T-helper 17 cell (primary cell): ENCODE measurements at places on chromosomes 13 and 19. TPM values are rescaled to one million over a fixed set of nuclear protein-coding genes. Genes with fewer than 3 reads are reported as not detected.

Gene CBARP
- total RNA-seq, result not detected

Gene ERVK3-1
- 108 TPM for total RNA-seq

Gene C5AR1
- 2.2 TPM for total RNA-seq

Gene TTC9B
- not detected for total RNA-seq

Gene ATXN8OS
- total RNA-seq, result not detected

Gene PCDH17
- total RNA-seq, result 0.29 TPM

Gene LYPD4
- not detected for total RNA-seq

Gene KIR3DL2
- total RNA-seq, result 0.92 TPM

Gene CEACAM3
- total RNA-seq, result 0.25 TPM

DNA sequence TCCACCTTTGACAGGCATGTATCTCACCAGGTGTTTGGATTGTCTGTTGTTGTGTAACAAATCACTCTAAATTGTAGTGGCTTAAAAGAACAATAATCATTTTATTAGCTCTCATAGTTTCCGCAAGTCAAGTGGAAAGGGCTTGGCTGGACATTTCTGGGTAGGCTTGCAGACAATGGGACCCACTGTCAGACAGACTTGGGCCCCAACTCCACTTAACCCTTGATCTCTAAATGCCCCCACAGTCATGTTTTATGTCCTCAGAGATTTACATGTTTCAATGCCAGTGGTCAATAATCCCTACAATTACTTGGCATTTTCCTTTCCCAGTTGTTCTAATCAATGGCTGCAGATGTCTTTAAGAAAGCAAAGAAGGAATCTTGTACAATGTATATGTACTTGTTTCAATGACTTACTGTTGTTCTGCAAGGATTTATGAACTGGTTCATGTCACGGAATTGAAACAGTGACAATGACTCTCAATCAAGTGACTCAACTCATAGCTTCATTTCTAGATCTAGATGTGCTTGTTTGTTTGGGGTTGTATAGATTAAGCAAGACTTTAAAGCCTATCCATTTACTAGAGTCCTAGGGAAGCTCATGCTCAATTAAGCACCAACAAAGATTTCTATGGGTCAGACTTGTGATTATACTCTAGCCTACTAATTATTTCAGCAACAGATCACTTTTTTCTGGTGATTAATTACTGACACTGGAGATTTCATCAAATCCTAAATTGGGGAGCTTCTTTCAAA, 510.1 kb upstream of the NBEA start:
- no peaks in the 10 kb centered on the region for H3K36me3 ChIP-seq
- no peak overlapping the region for H3K4me3 ChIP-seq
- no peak for DNase-seq
- H3K27ac ChIP-seq, result no peak overlapping the region
- H3K27me3 ChIP-seq, result no peaks in the 10 kb centered on the region

- no peak overlapping the region for H3K27ac ChIP-seq
- H3K4me1 ChIP-seq, result no peaks in the 10 kb centered on the region
- H3K27me3 ChIP-seq, result peaks cover 5% of the 10 kb centered on the region
- no peak overlapping the region for H3K4me3 ChIP-seq
Measured at GRCh38 chr13:78478183-78478582, 125.2 kb downstream of the POU4F1 start.

- no peak for DNase-seq
- no peak overlapping the region for H3K4me3 ChIP-seq
- peaks cover 19% of the 10 kb centered on the region for H3K27me3 ChIP-seq
- H3K36me3 ChIP-seq, result no peaks in the 10 kb centered on the region
Measured at GRCh38 chr13:110168999-110169933, 137.7 kb downstream of the COL4A1 start.

- no peak overlapping the region for H3K4me3 ChIP-seq
- H3K36me3 ChIP-seq, result no peaks in the 10 kb centered on the region
- peaks cover 10% of the 10 kb centered on the region for H3K4me1 ChIP-seq
- DNase-seq, result no peak
- H3K27ac ChIP-seq, result no peak overlapping the region
Measured at GRCh38 chr19:39710333-39710890, 6.1 kb downstream of the LGALS14 start.

GRCh38 chr13:55652657-55653056, 1488.1 kb upstream of the PRR20A start:
- H3K27ac ChIP-seq, result no peak overlapping the region
- no peak for DNase-seq
- H3K27me3 ChIP-seq, result no peaks in the 10 kb centered on the region
- no peak overlapping the region for H3K4me3 ChIP-seq
- H3K36me3 ChIP-seq, result no peaks in the 10 kb centered on the region

GRCh38 chr19:27833031-27833430, 1379.9 kb downstream of the UQCRFS1 start:
- H3K4me3 ChIP-seq, result no peak overlapping the region
- no peaks in the 10 kb centered on the region for H3K4me1 ChIP-seq
- DNase-seq, result no peak
- no peak overlapping the region for H3K27ac ChIP-seq

- DNase-seq, result no peak
- peak overlapping the region; percentile 29 for H3K27ac ChIP-seq
- H3K27me3 ChIP-seq, result no peaks in the 10 kb centered on the region
- H3K4me1 ChIP-seq, result peaks cover 42% of the 10 kb centered on the region
- H3K4me3 ChIP-seq, result peak overlapping the region; percentile 68
- H3K36me3 ChIP-seq, result peaks cover 8% of the 10 kb centered on the region
Measured at GRCh38 chr13:51420681-51421490, 31.9 kb downstream of the INTS6 start.

GRCh38 chr19:13051557-13052165, 51.0 kb downstream of the LYL1 start:
- DNase-seq, result no peak
- H3K4me3 ChIP-seq, result peak overlapping the region; percentile 53
- peaks cover 2% of the 10 kb centered on the region for H3K36me3 ChIP-seq
- peaks cover 54% of the 10 kb centered on the region for H3K27me3 ChIP-seq
- peaks cover 8% of the 10 kb centered on the region for H3K4me1 ChIP-seq

DNA sequence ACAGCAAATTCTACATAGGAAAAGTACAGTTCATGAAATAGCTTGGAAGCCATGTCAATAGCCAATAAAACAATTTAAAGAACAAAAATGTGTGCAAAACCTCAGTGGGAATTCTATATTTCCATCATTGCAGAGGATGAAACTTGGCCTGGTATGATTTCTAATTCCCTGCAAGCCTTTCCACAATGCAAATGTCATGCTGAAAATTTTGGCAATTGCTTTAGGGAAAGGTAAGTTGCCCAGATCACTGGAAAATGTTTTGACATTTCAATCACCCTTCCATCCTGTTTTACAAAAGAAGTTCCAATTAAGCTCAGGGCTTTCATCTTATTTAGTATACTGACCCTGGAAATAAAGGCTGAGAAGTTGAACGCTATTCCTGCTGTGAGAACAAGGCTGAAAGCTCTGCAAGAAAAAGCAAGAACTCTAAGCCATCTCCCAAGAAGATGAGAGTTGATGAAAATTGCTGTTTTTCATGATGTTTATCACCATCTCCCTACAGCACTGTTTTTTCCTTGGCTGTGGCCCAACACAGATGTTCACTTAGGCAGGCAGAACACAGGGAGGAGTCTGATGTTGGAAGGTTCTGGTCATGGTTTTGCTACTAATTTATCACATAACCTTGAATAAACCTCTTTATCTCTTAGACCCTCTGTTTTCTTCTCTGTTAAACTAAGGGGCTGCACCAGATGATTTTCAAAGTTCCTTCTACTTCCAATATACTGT, 263.7 kb downstream of the KCTD12 start:
- H3K27ac ChIP-seq, result no peak overlapping the region
- H3K27me3 ChIP-seq, result peaks cover 6% of the 10 kb centered on the region
- H3K4me3 ChIP-seq, result no peak overlapping the region
- H3K36me3 ChIP-seq, result no peaks in the 10 kb centered on the region
- DNase-seq, result no peak

DNA sequence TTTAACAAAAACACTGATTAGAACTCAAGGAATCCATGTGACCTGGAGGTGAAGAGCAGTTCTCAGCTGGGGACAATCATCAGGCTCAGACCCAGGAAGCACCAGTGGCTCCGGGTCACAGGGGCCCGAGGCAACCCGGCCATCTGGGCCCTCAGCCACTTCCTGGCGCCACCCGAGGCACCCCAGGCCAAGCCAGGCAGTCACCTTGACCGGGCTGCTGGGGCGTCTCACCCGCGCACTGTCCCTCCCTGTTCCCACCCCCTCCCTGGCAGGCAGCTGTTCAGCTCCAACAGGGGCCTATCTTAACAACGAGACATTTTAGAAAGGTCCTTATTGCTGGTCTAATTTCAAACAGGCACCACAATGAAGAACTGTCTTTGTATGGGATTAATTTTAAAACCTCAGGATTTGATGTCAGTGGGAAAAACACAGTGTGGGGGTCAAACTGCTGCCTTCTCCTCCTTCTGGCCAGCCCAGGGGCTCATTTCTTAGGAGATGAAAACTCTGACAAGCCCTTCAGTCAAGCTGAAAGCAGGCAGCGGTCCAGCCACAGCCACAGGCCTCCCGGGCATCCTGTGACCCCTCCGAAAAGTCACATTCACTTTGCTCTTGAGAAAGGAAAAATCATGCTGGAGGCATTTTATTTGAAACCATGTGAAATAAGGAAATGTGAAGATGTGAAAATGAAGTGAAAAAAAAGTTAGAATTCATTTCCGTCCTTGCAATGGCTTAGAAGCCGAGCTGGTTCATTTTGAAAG, 83.3 kb downstream of the KCTD15 start:
- H3K27ac ChIP-seq, result no peak overlapping the region
- peaks cover 15% of the 10 kb centered on the region for H3K27me3 ChIP-seq
- no peaks in the 10 kb centered on the region for H3K36me3 ChIP-seq
- no peak overlapping the region for H3K4me3 ChIP-seq
- no peak for DNase-seq

GRCh38 chr13:84730376-84730775, 848.1 kb upstream of the SLITRK1 start:
- H3K27ac ChIP-seq, result no peak overlapping the region
- peaks cover 2% of the 10 kb centered on the region for H3K36me3 ChIP-seq
- no peaks in the 10 kb centered on the region for H3K27me3 ChIP-seq

- H3K4me3 ChIP-seq, result no peak overlapping the region
- H3K4me1 ChIP-seq, result no peaks in the 10 kb centered on the region
- DNase-seq, result no peak
- H3K27me3 ChIP-seq, result peaks cover 8% of the 10 kb centered on the region
Measured at GRCh38 chr13:93857126-93857525, 622.4 kb downstream of the DCT start.

DNA sequence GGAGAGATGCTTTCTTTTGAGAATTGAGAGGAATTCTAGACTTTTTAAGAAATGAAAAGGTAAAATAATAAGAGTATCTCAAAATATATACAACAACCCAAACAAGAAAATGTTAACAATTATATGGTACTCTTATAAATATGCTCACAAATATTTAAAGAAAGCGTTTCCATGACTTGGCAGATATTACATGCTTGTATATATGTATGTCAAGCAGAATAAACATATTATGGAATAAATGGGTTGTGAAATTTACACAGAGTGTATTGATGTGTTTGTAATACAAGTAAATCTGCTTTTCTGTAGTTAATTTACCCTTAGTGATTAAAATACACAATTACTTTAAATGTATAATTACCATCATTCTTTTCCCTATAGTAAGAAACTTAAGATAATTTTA, 65.8 kb downstream of the GPC6 start:
- H3K4me1 ChIP-seq, result no peaks in the 10 kb centered on the region
- no peak overlapping the region for H3K27ac ChIP-seq
- DNase-seq, result no peak
- H3K4me3 ChIP-seq, result no peak overlapping the region

DNA sequence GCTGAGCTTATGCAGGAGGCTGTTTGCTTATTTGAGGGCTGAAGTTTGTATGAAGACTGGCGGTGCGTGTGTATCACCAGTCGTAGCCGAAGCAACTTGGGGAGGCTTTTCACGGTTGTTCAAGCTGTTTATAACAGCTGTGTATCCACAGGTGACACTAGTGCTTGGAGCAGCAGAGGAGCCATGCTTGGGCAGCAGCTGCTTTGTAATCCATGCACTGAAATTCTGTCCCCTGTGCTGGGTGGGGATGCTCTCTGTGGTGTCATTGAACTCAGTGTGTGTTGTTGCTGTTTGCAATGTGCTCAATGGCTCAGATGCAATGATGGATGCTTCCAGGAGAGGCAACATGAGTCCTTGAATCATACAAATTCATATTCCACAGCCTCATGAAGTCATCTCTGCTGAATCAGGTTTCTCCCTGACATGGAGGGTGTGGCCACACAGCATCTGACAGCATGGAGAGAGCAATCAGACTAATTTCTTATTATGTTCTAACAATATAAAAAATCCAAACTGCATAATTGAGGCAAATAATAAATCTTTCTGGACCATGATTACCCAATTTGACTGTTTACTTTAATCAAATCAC, 18.8 kb upstream of the GTF3A start:
- no peaks in the 10 kb centered on the region for H3K4me1 ChIP-seq
- H3K4me3 ChIP-seq, result no peak overlapping the region
- no peak for DNase-seq
- H3K36me3 ChIP-seq, result peaks cover 3% of the 10 kb centered on the region
- no peak overlapping the region for H3K27ac ChIP-seq

DNA sequence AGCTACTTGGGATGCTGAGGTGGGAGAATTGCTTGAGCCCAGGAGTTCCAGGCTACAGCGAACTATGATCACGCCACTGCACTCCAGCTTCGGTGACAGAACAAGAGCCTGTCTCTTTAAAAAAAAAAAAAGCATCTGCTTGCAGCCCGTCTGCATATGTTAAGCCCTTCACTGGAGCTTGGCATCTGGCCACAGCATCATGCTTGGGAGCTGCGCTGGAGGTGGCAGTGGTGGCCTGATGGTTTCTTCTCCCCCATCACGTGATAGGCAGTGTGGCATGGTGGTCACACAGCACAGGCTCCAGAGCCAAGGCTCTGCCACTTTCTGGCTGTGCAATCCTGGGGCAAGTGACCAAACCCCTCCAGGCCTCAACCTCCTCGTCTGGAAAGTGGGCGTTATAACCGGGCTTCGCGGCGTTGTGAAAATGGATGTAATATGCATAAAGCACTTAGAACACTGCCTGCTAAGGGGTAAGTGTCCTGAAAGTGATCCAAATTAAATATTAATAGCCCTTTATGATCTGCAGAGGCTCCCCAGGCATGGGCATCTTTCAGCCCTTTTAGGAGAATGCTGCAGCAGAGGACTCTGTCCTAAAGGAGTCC, 24.4 kb downstream of the MARK4 start:
- no peaks in the 10 kb centered on the region for H3K27me3 ChIP-seq
- H3K36me3 ChIP-seq, result peaks cover 6% of the 10 kb centered on the region
- no peak for DNase-seq
- no peak overlapping the region for H3K27ac ChIP-seq
- H3K4me3 ChIP-seq, result no peak overlapping the region

- peaks cover 31% of the 10 kb centered on the region for H3K4me1 ChIP-seq
- no peak overlapping the region for H3K4me3 ChIP-seq
- no peak for DNase-seq
- H3K36me3 ChIP-seq, result no peaks in the 10 kb centered on the region
Measured at GRCh38 chr19:10233946-10234345, 2.8 kb upstream of the S1PR2 start.

- H3K27me3 ChIP-seq, result no peaks in the 10 kb centered on the region
- peaks cover 39% of the 10 kb centered on the region for H3K4me1 ChIP-seq
- H3K36me3 ChIP-seq, result peaks cover 3% of the 10 kb centered on the region
- H3K27ac ChIP-seq, result peak overlapping the region; percentile 96
- H3K4me3 ChIP-seq, result peak overlapping the region; percentile 90
- DNase-seq, result no peak
Measured at GRCh38 chr13:74027161-74027779, 106.9 kb downstream of the KLF12 start.
